ENCODE measurements at places on chromosomes 4 and X. TPM values are rescaled to one million over a fixed set of nuclear protein-coding genes. Genes with fewer than 3 reads are reported as not detected.

Gene POLN
- 4.3 TPM for total RNA-seq

GRCh38 chr4:142556048-142556447, 290.1 kb downstream of the INPP4B start:
- no peak for DNase-seq

GRCh38 chrX:127324128-127324527, 504.6 kb downstream of the PRR32 start:
- no peak for DNase-seq

GRCh38 chr4:70734168-70734954, 12.6 kb downstream of the RUFY3 start:
- DNase-seq = no peak

DNA sequence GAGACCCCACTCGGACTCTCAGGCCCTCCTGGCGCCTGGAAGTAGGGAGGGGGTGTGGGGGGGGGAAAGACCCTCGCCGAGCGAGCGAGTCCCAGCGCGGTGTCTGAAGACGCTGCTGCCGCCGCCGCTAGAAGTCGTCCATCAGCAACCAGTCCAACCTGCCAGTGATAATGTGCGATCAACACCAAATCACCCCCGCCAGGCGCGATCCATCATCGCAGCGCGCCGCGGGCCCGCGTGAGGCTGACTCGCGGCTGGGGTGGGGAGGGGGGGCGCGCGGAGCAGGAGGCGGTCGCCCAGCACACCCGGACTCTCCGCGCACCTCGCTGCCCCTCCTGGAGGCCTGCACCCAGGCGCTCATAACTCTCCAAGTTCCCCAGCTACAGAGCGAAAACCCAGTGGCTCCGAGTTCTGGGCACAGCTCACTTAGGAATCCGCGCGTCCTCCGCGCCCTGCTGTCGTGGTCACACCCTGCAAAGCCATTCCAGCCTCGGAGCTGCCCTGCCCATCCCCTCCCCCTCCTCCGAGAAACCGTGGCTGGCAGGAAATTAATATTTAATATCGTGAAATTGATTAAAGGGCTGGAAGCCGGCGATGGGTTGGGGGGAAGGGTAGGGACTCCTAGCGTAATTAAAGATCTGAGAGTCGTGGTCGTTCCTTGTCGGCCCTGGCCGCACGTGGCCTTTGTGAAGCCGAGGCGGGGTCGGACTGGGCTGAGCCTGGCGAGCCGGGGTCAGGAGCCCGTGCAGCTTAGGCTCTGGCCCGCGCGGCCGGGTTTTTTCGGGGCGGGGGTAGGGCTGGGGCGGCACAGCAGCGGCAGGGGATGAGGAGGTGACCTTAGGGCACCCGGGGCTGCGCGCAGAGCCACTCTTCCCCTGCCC, 58.1 kb upstream of the BCOR start:
- DNase-seq = no peak

- DNase-seq = no peak
These were observed 68.2 kb downstream of the ARHGAP10 start for GRCh38 chr4:147799986-147800555.

DNA sequence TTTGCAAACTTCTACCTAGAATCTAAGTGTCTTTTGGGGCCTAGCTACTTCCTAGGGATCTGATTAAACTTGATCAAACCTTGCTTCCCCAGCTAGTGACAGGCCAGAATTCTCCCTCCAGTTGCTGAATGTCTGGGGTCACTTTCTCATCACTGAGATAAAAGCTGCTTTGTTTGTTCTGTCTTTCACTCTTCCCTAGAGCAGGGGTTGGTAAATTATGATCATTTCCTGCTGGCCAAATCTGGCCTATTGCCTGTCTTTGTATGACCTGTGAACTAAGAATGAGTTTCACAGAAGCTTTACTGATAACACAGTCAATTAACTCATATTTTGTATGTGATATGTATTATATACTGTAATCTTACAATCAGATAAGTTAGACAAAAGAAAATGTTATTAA, 157.8 kb upstream of the AADAT start:
- no peak for DNase-seq

GRCh38 chr4:143133977-143134376, 50.7 kb upstream of the USP38 start:
- no peak for DNase-seq

DNA sequence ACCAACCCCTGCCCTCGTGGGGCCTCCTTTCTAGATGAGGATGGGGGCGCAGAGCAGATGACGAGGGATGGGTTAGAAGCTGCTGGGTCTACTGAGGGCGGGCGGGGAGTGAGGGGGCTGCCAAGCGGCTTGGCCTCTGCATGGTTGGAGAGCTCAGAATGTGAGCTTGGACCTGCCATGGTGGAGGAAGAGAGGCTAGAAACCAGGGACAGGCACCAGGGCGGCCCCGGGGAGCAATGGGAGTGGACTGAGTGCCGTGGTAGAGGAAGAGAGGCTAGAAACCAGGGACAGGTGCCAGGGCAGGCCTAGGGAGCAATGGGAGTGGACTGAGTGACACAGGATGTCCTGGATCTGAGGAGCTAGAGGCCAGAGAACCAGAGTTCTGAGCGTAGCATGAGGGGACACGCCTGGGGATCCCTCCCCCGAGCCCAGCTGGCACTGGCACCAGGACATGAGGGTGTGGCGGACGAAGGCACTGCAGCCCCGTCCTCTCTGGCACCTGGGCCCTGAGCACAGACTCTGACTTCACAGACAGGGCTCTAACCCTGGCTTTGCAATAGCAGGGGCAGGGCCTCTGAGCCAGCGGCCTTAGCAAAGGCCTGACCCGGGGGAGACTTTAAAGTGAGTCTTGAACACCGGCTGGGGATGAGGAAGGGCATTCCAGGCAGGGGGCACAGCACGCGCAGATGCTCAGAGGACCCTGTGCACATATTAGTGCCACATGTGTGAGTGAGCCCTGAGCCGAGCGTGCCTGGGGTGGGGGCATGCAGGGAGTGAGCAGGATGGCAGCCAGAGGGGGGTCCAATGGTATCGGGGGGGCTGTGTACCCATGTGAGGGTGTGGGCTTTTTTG, 214.0 kb upstream of the PSAPL1 start:
- DNase-seq = no peak

Gene PALLD
- total RNA-seq = 6.5 TPM

GRCh38 chrX:63746278-63746677, 38.7 kb downstream of the ARHGEF9 start:
- DNase-seq = no peak

Gene SHROOM4
- total RNA-seq = 0.13 TPM

Gene UGT2A1
- total RNA-seq = not detected

- DNase-seq = no peak
These were observed 20.9 kb downstream of the SAGE1 start for GRCh38 chrX:135914404-135914803.

Gene AKAP4
- not detected for total RNA-seq

Gene IGFBP7
- 9.5 TPM for total RNA-seq

DNA sequence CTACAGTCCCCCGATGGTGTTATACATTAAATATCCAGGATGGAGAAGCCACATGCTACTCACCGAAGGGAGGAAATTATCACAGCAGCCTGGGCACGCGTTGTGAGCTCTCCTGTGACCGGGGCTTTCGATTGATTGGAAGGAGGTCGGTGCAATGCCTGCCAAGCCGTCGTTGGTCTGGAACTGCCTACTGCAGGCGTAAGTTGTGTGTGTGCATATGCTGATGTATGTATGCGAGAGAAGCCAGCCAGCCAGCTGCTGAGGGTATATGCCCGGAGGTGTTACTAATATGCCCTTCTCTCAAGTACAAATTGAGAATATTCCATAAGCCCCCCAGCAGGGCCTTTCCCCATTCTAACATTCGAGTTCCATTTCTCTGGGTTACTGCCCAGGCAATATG, 18.2 kb downstream of the SRPX2 start:
- no peak for DNase-seq

GRCh38 chr4:52704661-52705060, 45.6 kb upstream of the USP46 start:
- DNase-seq = no peak

Gene REPS2
- 4.5 TPM for total RNA-seq

DNA sequence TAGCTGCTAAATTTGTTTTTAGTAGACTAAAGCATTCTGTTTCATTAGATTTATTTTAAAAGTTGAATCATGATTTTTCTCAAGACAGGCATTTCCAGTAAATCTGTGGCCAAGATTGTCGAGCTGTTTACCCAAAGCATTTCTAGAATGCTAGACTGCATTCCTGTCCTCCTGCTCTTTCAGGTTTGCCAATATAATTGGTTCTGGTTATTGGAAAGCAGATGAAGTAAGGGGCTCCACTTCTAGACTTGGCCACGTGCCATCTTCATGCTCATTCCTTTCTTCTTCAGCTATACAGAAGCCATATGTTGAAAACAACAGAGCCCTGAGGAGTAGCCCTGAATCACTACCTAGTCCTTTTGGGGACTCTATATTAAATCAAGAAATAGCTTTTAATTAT, 62.5 kb downstream of the PGRMC2 start:
- no peak for DNase-seq

DNA sequence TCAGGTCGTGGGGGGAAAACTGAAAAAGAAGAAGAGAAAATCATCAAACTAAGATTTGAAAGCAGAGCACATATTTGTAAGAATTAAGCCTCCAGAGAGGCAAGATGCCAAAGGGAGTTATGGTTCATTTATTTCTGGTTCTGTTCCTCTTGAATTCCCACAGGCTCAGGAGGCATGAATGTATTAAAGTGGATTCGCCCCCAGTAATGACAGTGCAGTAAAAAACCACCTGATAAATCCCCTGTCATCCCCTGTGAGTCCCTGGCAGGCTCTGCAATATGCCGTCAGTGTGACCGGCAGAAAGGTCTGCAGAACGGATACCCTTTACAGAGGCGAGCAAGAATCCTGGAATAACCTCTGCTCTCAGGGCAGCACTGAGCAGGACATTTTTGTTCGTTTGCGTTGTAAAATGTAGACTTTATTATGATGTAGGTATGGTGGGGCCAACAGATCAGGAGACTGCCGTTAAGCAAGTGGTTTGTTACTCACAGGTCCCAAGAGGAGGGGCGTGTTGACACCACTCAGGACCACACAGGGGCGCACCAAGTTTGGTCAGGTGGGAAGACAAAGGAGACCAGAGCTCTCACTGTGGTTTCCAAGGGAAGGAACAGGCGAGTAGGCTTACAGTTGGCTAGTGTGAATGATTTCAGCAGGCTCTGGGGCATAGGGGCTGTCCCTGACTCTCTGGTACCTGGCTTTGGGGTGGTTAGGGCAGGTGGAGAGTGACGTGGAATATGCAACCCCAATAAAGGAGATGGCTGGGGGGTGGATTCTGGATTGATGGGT, 75.3 kb downstream of the DHRSX start:
- DNase-seq = no peak

Gene ZNF711
- 3.1 TPM for total RNA-seq

- DNase-seq = no peak
These were observed 53.5 kb downstream of the PLAC1 start for GRCh38 chrX:134604701-134605311.

Gene SNX12
- total RNA-seq = 117 TPM

Gene AVPR2
- 10.6 TPM for total RNA-seq

Gene GAGE12F
- 0.49 TPM for total RNA-seq

DNA sequence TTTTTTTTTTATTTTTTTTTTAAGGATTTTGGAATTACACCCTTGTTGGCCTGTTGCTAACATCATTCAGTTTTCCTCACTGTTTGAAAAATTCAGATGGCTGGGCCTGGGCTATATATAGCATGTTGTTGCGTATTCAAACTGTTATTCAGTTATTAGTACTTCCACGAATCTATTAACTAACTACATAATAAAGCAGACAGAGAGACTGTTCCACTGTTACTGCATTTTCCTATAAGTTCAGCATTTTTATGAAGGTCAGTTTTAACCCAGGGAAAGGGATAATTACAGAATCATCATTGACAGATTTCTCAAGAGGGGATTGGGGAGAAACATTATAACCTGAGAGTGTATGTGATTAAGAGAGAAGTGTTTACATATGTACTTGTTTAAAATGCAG, 3.1 kb downstream of the DOCK11 start:
- no peak for DNase-seq

- DNase-seq = no peak
These were observed 95.9 kb upstream of the MYOZ2 start for GRCh38 chr4:119039779-119040178.

Gene FAT4
- total RNA-seq = 11.8 TPM
